Stimulated activated CD4-positive, alpha-beta T cell treated with anti-CD3 and anti-CD28 coated beads, Interleukin-4, amount 100 ng/mL, for 4 hours (primary cell): ENCODE measurements at places on chromosomes 13 and 19.

- no peak for DNase-seq
These were observed 20.6 kb upstream of the QTRT1 start for GRCh38 chr19:10680545-10681135.

- DNase-seq, result no peak
These were observed 19.8 kb upstream of the PCDH8 start for GRCh38 chr13:52868190-52868589.

DNA sequence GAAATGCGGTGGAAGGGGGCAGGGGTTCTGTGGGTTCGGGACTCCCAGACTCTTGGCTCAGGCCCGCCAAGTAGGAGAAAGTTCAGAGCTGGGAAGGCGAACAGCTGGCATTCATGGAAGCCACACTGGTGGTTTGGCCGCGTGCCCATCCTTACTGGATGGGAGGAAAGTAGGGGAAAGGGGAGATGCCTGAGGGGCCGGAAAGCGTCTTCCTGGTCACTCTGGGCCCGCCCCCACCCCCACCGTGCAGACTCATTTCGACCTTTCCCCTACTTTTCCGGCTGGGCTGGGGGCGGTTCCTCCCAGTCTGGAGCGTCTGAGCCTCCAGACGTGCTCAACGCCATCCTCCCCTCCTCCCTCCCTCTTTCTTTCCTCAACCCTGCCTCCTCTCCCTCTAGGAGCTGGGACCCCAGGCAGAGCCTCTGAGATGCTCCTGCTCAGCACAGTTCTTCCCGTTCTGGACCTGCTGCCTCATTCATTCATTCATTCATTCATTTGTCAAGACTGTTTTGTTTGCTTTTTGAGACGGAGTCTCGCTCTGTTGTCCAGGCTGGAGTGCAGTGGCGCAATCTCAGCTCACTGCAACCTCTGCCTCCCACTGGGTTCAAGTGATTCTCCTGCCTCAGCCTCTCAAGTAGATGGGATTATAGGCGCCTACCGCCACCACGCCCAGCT, 3.5 kb downstream of the ANGPTL4 start:
- no peak for DNase-seq

DNA sequence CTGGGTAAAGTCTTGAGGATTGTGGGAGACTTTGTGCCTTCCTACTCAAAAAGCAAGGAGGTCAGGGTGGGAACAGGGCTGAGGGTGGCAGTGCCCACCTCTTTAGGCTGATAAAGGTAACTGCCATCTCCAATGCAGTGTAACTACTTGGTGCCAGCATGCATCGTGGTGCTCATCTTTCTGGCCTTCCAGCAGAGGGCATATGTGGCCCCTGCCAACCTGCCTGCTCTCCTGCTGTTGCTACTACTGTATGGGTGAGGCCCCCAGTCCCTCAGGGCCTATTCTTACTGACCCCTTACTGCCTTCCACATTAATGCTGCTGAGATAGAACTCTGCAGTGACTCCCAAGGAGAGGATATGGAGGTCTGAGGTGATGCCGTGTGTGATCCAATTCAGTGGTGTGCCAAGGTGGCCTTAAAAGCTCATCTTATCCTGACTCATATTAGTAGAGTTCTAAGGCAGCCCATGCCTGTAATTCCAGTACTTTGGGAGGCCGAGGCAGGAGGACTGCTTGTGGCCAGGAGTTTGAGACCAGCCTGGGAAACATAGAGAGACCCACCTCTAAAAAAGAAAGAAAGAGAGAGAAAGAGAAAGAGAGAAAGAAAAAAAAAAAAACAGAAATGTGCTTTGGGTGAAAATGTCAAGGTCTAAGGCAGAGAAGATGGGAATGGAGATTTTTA, 9.7 kb upstream of the ARHGAP45 start:
- DNase-seq, result no peak

GRCh38 chr13:112905990-112906641, 62.9 kb upstream of the MCF2L start:
- no peak for DNase-seq

- DNase-seq, result peak; percentile 77
These were observed 26.4 kb upstream of the TPT1 start for GRCh38 chr13:45367358-45367757.

DNA sequence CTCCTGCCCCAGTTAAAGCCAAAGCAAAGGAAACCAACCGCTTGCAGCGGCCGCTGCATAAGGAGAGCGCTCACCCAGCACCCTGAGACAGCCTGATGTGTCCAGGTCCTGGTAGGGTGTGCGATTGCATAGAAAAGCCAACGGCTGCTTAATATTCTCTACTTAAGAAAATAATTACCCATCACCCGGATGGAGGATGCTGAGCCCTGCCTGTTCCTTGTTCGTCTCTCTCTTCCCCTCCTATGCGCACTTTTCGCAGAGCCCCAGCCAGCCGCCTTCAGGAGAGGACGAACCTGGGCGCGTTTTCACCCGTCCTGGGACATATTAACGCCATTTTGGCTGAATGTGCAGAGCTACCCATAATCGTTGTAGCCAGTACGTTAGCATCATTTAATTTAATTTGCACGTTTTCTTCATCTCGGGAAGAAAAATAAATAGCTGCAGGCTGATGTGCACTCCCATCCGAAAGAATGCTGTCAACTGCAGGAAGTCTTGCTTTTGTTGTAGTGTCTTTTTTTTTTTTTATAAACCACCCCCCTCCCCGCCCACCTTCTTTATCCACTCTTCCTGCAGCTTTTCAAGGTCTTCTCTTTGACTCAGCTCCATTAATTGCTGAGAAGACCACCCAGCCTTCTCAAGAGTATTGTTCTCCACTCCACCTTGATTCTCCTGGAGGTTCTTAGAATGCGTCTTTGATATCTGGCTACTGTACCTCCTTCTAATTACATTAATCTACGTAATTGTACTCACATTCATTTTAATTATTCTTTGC, 214.5 kb downstream of the TEX29 start:
- no peak for DNase-seq

GRCh38 chr13:48349525-48349924, 46.0 kb downstream of the RB1 start:
- DNase-seq, result no peak

DNA sequence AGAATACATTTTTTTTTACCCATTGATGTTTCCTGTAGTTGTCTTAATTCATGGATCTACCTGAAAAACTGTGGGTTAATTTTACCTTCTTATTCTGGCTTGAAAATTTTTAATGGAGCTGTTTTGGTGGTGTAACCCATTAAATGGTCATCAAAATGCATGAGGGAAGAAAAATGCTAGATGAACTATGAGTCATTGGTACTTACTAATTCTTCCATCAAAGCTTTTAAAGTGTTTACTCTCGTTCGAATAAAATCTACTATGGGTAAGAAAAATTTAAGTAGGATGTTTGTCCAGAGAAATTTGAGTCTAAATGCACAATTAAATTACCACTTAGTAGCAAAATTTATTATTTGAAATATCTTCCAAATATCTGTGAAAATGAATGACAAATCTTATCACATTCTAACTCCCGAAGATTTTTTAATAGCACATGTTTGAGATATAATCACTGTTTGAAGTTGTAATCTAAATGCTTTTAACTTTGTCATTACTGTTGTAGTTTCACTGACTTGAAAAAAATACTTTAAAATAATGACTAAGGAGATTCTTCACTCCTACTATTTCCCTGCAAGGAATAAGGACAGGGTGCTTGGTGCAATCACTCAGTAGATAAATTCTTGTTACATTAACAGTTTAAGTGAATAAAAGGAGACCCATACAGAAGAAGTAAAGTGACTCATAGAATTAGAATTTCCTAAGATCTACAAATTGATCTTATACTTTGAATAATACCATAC, 437.7 kb downstream of the IRS2 start:
- no peak for DNase-seq

DNA sequence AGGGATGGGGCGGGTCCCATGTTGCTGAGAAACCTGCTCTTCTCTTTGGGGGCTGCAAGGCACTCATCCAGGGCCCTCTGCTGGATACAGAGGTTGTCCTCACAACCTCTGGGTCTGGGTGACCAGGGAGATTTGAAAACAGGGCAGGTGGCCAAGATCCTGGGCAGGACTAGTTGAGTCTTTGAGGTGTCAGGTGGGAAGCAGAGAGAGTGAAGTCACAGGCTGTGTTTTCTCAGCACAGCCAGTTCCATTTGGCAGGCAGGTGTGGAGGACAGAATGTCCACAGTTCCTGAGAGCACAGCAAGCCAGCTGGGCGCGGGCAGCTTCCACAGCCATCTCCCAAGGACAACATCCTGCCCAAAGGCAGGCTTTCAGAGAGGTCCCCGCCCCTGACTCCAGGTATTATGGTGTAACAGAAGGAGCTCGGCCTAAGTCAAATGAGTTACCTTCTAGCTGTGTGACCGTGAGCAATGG, 118.8 kb downstream of the NUFIP1 start:
- DNase-seq, result no peak
